Peyer's patch (tissue), 4 donors: ENCODE measurements at places on chromosomes 4 and X. TPM values are rescaled to one million over a fixed set of nuclear protein-coding genes. Genes with fewer than 3 reads are reported as not detected.

- no peak for DNase-seq
Measured at GRCh38 chr4:42315231-42315630, 82.1 kb upstream of the SHISA3 start.

- DNase-seq = no peak
Measured at GRCh38 chr4:147029296-147029695, 83.6 kb upstream of the TTC29 start.

DNA sequence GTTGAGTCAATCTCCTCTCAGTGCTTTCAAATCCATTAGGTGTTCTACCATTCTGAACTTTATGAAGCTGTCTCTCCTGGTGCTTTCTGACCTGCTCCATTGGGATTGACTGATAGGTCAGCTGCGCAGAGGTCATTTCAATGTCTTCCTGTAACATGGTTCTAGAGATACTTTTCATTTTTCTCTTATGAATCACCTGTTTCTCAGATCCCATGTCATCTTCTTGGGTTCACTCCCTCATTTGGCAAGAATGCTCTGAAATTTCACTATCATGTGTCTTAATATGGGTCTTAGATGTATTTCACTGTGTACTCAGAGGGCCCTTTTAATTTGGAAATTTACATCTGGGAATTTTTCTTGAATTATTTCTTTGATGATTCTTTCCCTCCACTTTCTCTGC is 13.8 kb upstream of the PGM2 start:
- DNase-seq = no peak

- DNase-seq = no peak
Measured at GRCh38 chr4:139624441-139625092, 41.1 kb upstream of the MGST2 start.

GRCh38 chr4:141810712-141811375 is 174.5 kb downstream of the IL15 start:
- no peak for DNase-seq

DNA sequence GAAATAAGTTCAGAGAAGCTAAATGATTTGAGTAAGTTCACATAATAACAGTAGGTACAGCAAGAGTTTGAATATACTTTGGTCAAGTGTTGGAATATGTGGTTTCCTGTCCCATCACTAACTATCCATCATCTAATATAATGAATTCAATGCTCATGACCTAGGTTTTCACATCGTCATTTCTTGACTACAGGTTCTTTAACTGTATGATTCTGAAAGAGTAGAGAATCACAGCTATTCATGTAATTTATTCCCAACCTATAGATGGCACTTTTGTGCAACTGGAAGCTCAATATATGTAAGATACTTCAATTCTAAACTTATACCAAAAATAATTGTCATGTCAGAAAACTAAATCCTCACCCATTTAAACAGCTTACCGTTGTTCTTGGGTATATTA is 53.1 kb downstream of the TIGD2 start:
- no peak for DNase-seq

DNA sequence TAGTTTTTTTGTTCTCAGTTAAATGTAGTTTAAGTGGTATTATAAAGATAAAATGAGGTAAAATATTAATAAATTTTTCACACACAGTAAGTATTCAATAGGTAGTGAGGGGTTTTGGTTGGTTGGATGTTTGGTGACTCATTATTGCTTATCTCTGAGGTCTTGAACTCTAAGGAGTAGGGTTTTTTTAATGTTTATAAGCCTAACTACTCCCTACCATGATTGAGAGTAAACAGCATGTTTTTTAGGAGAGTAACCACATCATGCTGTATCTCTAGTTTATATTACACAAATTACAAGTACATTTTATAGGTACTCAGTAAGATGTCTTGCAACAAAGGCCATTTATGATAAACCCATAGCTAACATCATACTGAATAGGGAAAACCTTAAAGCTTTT is 181.6 kb downstream of the MAPK10 start:
- DNase-seq = no peak

DNA sequence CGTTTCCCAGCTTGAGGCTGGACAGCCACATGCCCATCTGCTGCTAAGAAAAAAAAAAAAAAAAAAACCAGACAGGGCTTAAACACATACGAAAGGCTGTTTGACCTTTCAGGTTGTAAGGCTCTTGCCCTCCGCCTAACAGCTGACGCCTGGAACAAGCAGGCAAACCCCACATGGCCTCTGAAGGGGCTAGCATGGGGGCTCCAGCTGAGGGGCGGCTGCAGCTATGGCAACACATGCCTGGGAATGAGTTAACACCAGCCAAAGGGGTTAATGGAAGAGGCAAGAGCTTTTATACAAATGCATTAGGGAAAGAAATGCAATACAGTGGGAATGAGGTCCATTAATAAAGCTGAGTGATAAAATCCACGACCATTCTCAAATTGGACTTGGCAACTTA is 183.6 kb downstream of the ENOX2 start:
- no peak for DNase-seq

DNA sequence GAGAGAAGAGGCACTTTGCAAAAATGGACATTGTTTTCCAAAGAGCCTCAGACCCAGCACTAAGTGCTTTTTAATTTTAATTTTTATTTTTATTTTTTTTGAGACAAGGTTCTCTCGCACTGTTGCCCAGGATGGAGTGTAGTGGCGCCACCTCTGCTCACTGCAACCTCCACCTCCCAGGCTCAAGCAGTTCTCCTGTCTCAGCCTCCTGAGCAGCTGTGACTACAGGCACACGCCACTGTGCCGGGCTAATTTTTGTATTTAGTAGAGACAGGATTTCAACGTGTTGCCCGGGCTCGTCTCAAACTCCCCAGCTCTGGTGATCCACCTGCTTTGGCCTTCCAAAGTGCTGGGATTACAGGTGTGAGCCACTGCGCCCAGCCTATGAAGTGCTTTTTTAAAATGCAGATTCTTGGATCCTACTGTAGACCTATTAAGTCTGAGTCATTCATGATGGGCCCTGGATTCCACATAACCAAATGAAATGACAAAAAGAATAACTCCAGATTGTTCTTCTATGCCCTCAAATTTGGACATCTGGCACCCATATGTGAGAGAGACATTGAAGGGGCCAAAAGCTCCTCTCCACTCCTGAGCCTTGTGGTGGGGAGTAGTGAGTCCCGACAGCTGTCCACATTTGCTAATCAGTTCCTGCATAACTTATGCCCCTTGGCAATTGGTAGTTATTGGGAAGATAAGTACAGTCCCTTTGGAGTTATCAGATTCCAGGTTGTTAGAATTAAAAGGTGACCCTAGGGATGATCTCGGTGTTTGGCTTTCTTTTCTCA is 3.6 kb downstream of the NOCT start:
- DNase-seq = no peak

- no peak for DNase-seq
Measured at GRCh38 chr4:4358093-4358854, 28.6 kb upstream of the NSG1 start.

DNA sequence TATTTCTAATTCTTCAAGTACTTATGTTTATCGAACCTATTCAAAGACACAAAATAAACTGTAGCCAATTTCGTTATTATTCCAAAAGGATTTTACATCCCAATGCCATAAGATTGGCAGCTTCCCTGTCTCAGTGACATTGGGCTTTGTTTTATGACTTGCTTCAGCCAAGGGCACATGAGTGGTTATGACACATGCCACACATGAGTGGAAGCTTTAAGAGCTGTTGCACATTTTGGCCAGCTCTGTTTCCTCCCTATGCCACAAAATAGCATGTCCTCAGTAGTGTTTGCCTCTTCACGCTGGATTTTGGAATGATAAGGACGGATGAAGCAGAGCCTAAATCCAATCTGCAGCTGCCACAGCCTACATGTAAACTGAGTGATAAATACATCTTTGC is 21.9 kb downstream of the SEC24D start:
- DNase-seq = no peak

- no peak for DNase-seq
Measured at GRCh38 chr4:178414042-178414441, 971.8 kb upstream of the AGA start.

GRCh38 chr4:75605928-75606327 is 24.4 kb downstream of the CDKL2 start:
- DNase-seq = no peak

SCRG1 gene
- not detected for total RNA-seq

GPR173 gene
- 0.67 TPM for total RNA-seq

BMX gene
- total RNA-seq = 2.5 TPM

PLXNB3 gene
- 6.3 TPM for total RNA-seq

LUZP4 gene
- not detected for total RNA-seq

DUSP21 gene
- not detected for total RNA-seq
